ENCODE measurements at places on chromosomes 7 and 10.

- DNase-seq, result no peak
These were observed 246.7 kb downstream of the ETV1 start for GRCh38 chr7:13742811-13743210.

GRCh38 chr7:55129541-55130394 is 111.0 kb downstream of the EGFR start:
- DNase-seq, result no peak

DNA sequence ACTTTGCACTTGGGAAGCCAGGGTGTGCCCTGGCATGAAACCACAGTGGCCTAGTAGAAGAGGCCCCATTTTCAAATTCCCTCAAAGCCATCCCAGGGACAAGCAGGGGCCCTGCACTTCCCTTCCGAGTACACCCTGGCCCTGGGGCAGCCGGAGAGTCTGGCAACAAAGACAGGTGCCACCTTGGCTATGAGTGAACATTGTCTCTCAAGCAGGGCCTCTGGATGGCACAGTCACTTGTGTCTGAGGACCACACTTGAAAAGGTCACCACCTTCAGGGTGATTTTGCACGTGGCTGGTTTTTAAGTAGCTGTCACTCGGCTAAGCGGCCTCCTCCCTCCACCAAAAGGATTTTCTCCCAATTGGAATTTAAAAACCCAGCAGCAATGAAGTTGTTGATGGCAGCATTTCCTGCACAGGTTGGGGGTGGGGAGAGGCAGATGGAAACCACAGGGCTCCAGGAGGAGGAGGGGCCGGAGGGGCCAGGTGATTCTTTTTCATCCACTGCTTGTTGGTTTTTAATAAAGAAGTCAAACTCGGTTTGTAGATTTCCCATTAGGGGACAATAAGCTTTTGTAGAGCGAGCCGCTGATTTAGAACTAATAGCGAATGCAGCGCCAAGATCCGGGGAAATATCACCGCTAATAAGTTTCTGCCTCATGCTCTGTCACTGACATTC is 33.9 kb downstream of the C10orf105 start:
- DNase-seq, result no peak

- DNase-seq, result no peak
These were observed 226.3 kb upstream of the KLF6 start for GRCh38 chr10:4011136-4011812.

- DNase-seq, result no peak
These were observed at the start of gene SLIT1 for GRCh38 chr10:97185326-97186058. Gene SLIT1 (minus strand): TSS chr10:97185959. CDS start chr10:97185674, 285 bp downstream.

DNA sequence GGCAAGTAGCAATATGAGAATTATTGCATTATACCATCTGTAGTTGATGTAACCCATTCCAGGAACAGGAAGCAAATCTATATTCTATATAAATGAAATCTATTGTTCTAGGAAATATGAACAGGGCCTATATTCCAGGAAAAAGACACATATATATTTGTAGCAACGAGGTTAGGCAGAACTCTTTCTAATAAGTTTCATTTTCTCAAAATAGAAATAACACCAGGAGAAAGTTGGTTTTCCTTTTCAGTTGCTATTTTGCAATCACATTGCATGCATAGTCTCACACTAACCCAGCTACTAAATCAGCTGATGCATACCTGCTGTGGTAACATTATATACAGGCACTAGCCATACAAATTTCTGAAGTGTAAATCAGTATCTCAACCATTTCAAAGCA is 6.2 kb upstream of the IFIT2 start:
- no peak for DNase-seq

DNA sequence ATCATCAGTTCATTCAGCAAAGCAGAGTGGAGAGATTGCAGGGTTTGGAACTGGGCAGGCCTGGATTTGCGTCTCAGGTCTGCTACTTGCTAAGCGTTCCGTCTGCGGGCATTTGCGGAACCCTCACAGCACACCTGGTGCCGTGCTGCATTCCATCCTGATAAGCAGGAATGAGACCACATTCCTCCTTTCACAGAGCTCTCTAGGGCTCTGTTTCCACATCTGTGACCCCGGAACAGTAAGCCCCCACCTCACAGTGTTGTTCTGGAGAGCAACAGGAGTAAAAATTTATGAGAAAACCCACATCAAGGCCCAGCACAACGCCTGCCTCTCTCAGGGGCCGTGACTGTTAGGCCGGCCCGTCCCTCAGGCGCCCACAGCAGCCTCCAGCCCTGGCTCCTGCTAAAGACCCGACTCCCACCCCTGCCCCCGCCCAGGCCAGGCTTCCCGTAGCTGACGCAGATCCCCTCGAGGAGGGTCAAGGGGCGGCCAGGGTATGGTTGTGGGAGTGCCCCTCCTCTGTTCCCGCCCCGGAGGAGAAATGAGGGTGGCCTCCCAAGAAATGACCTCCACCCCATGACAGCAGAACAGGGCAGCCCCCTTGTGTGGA is 128.9 kb downstream of the RGS10 start:
- DNase-seq, result no peak

DNA sequence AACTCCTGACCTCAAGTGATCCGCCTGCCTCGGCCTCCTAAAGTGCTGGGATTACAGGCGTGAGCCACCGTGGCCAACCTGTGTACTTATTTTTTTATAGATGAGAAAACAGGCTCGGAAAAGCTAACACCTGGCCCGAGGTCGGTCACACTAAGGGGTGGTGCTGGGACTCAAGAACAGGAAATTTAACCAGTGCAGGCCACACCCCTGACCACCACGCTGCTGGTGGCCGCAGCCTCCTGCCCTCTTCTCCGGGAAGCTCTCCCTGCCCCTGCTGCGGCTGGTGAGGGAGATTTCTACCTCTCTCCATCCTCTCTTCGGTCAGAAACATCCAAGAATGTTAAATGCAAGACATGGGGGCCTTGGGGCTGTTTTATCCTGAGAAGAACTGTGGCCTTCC is 63.2 kb downstream of the TNRC18 start:
- DNase-seq, result no peak

GRCh38 chr7:128841921-128842673 is 11.9 kb downstream of the FLNC start:
- DNase-seq, result no peak

- DNase-seq, result no peak
These were observed 125.0 kb upstream of the PPP2R2D start for GRCh38 chr10:131775833-131776232.

DNA sequence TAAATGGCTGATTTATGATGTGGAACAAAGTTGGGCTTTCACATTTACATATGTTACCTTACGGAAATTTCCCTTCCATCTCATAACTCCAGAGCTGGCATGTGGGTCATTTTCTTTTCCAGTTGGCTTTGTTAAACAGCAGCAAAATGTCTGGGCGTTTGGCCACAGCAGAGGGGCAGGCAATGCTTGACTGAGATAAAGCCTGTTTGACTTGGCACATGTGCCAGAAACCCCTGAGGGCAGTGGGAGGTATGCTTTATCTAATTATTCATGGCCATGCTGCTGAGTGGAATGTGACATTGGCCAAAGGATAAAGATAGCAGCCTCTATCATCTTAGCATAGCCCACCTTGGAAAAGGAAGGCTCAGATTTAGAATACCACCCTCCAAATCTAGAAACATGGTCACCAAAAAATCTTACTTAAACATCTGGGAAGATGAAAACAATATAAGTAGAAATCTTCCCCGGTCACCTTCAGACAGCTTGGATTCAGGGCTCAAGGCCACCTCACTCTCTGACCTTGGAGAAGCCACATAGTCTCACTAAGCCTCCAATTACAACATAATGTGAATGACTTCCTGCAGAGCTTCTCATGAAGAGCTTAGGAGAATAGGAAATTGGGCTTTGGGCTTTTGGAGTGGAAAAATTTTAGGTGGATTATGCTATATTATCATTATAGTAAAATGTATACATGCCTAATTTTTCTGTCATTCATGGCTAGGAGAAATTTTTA is 101.5 kb downstream of the GRM3 start:
- DNase-seq, result no peak

DNA sequence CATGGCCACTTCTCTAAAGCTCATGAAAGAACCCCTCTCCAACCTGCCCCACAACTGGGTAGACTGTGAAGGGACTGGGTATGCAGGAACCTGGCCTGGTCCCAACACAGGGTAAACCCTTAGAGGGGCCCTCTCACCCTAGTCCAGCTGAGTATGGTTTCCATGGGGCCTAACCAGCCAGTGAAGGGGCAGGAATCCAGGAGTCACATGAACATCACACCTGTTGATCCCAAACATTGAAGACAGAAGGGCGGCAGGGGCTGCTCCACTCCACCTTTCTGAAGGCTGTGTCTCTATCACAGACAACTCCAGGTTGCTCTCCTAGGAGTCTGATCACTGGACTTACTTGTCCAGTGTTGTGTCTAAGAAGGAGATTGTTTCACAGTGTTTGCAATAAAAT is 30.8 kb downstream of the GRID1 start:
- no peak for DNase-seq

GRCh38 chr10:12868229-12868628 is 133.3 kb downstream of the CCDC3 start:
- DNase-seq, result no peak

DNA sequence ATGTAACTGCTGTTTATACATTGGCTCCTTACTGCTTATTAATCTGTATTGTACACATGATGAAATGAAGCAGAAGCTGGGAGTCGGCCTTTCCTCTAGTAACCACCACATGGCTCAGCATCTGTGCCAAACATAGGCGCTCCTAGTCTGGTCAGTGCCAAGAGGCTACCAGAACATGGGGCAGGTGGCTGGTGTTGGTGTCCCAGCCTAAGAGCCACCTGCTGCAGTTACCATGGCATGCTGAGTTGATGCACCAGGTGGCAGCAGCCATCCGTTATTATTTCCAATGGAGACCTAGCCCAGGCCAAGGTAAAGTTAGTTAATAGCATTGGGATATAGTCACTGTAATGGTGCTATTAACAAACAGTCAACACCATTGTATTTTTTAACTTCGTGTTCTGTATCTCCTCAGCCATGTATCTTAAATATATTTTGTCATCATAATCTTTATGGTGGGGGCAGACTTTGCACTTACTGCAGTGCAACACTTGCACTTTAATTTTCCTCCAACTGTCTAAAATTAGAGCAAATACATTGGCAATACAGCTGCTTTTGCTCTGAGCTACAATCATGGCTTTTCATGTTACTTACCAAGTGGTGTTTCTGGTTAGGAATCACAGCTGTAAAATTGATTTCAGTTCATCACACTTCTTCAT is 33.1 kb downstream of the HBP1 start:
- DNase-seq, result no peak
